Renal cortex interstitium (tissue), 15 donors: ENCODE measurements at places on chromosomes 11 and 22. TPM values are rescaled to one million over a fixed set of nuclear protein-coding genes. Genes with fewer than 3 reads are reported as not detected.

DNA sequence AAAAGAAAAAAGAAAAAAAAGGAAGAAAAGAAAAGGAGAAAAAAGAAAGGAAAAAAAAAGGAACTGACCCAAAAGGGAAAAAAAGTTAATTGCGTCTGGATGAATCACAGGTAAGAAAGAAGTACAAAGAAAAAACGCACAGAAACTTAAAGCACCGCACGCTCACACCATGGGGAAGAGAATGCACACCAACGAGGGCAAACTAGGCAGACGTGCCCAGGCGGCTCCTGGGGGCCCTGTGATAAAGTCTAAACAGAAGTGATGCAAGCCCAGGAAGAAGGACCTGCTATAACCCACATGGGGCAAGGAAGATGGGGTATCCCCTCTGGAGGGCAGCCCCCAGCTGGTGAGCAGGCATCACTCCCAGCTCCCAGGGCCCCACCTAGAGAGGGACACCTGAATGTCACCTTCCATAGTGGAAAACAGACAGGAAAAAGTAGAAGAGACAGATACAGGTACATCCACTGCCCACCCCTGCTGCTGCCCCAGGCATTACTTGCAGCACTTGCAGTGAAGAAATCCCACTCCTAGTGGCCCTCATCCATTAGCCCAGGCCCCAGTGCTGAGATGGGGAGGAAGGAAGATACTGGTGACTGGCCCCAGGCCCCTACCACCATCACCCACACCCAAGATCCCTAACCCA is 28.9 kb downstream of the NAP1L4 start:
- DNase-seq = no peak

- no peak for DNase-seq
Observed at GRCh38 chr11:74138572-74138971, 32.2 kb downstream of the C2CD3 start.

DNA sequence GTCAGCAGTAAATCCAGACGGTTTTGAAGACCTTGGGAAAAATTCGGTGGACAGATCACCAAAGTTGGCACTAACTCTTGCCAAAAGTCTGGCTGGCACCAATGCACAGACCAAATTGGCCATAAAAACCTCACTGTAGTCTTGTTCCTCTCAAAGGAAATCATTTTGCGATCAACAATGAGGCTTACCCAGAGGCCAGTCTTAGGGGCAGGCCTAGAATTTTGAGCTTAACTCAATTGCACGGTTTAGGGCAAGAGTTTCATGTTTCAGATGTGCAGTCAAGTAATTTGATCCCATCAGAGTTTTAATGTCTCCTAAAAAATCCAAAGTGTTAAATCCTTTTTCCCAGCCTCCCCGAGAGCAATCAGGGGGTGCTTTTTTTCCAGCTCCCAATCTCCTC is 19.0 kb downstream of the MPPED2 start:
- no peak for DNase-seq

DNA sequence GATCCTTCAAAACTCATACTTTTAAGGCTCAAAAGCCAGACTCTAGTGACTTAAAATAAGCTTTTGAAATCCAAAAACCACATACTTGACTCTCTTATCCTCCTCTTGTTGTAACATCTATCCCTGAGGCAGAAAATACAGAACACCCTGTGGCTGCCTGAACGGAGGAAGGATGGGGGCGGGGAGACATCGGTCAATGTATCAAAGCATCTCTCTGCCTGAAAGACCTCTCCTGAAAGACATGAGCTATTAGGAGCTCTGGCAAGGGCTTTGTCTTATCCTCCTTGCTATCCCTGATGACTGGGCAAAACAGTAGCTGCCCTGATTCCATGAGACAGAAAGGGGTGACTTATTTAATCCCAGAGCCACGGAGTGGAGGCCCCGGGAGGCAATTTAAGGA is 122.4 kb downstream of the MN1 start:
- DNase-seq = no peak

GRCh38 chr11:27118949-27119348 is 78.3 kb downstream of the BBOX1 start:
- no peak for DNase-seq

- DNase-seq = no peak
Observed at GRCh38 chr11:133224271-133224670, 308.0 kb downstream of the OPCML start.

THAP12 gene
- polyA plus RNA-seq = 91.9 TPM

LMO2 gene
- 21.3 TPM for polyA plus RNA-seq

APOL5 gene
- polyA plus RNA-seq = not detected
